Astrocyte (in vitro differentiated cells and primary cell): ENCODE measurements at places on chromosomes 7 and 10.

GRCh38 chr10:6875269-6875865 lies 295.3 kb upstream of the PRKCQ start:
- no peak for DNase-seq

DNA sequence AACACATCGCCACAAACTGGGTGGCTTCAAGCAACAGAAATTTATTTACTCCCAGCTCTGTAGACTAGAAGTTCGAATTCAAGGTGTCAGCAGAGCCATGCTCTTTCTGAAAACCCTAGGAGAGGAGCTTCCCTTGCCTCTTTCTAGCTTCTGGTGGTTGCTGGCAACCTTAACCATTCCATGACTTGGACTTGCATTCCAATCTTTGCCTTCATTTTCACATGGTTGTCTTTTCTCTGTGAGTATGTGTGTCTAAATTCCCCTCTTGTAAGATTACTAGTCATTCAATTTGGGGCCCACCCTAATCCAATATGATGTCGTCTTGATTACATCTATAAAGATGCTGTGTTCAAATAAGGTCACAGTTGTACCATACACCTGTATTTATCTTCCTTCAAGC lies 65.9 kb upstream of the PRKG1 start:
- DNase-seq, result no peak

DNA sequence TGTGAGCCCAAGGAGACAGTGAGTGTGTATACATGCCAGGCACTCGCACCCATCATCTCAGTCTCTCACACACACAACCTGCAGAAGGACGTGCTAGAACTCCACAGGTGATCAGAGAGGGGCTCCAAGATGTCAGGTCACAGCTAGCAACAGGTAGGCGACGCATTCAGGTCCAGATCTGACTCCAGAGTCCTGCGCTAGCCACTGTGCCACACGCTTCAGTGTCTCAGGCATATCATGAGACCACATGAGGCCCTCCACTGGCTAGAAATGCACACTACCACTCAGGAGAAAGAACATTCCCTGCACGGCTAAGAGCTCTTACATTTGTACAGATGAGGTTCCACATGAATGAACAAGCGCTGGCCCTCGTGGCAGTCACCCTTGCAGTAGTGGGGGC lies 11.5 kb downstream of the AKR1B1 start:
- no peak for DNase-seq

- DNase-seq, result no peak
Observed at GRCh38 chr10:44293306-44293778, 91.6 kb downstream of the CXCL12 start.

DNA sequence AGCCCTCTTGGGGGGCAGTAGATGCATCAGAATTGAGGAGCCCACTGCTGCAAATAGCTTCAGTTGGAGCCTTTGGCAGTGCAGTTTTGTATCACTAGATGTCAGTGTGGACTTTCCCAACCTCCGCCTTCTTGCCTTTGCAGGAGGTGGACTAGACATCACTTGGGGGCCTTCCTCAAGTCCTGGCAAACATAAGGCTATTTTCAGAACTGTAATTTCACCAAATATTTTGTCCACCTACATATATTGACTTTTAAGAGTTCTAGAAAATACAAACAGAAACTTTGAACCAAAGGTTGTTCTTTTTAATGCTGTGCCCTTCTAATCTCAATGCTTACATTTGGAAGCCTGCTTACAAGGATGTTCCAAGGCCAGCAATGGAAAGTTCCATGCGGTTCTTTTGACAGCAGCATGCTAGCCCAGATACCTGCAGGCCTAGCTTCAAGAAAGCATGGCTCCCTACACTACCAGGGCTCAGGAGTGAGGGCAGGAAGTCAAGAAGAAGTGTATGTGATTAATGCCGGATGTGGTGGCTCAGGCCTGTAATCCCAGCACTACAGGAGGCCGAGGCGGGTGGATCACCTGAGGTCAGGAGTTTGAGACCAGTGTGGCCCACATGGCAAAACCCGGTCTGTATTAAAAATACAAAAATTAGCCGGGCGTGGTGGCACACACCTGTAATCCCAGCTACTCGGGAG lies 8.0 kb upstream of the ZNRF2 start:
- DNase-seq, result peak; percentile 30

- no peak for DNase-seq
Observed at GRCh38 chr10:124356701-124357560, 61.8 kb downstream of the OAT start.

DNA sequence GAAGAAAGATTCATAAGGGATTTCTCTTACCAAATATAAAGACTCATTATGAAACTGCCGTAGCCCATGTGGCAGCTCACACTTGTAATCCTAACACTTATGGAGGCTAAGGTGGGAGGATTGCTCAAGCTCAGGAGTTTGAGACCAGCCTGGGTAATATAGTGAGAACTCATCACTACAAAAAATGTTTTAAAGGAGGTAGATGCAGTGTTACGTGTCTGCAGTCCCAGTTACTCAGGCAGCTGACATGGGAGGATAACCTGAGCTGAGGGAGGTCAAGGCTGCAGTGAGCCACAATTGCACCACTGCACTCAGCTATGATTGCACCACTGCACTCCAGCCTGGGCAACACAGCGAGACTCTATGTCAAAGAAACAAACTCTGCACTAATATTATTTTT lies 18.1 kb upstream of the DNA2 start:
- DNase-seq, result no peak

GRCh38 chr10:47329855-47330254 lies 7.6 kb downstream of the GDF2 start:
- no peak for DNase-seq

GRCh38 chr7:89605362-89605761 lies 548.9 kb upstream of the STEAP1 start:
- no peak for DNase-seq

DNA sequence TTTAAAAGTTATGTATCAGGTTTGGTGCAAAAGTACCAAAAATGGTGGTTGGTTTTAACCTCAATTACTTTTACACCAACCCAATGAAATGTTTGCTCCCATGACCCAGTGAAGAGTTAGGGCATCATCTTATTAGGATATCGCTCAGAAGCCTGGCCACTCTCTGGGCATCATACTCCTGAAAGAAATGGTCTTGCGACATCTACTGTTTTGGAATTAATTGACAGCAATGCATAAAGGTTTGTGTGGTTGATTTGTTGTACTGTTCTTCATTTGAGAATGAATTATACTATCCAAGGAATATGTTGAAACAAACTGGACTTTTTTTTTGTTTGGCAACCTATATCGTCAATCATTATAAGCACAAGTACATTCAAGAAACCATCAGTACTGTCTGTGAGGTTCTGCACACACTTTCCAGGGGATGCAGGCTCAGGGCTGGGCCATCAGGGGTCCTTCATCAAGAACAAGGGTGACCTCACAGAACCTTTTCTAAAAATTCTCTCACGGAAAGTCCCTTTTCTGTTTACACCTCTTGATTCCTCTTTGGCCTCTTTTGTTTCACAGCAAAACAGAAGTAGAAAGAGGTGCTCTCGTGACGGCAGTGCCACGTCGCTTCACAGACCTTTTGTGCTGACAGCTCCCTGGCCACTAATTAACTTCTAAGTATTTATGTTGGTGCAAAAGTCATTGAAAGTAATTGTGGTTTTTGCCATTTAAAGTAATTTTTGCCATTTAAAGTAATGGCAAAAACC lies 117.2 kb upstream of the KLF6 start:
- DNase-seq, result peak; percentile 67

GRCh38 chr10:22043327-22043633 lies 39.8 kb upstream of the DNAJC1 start:
- DNase-seq, result no peak

DNA sequence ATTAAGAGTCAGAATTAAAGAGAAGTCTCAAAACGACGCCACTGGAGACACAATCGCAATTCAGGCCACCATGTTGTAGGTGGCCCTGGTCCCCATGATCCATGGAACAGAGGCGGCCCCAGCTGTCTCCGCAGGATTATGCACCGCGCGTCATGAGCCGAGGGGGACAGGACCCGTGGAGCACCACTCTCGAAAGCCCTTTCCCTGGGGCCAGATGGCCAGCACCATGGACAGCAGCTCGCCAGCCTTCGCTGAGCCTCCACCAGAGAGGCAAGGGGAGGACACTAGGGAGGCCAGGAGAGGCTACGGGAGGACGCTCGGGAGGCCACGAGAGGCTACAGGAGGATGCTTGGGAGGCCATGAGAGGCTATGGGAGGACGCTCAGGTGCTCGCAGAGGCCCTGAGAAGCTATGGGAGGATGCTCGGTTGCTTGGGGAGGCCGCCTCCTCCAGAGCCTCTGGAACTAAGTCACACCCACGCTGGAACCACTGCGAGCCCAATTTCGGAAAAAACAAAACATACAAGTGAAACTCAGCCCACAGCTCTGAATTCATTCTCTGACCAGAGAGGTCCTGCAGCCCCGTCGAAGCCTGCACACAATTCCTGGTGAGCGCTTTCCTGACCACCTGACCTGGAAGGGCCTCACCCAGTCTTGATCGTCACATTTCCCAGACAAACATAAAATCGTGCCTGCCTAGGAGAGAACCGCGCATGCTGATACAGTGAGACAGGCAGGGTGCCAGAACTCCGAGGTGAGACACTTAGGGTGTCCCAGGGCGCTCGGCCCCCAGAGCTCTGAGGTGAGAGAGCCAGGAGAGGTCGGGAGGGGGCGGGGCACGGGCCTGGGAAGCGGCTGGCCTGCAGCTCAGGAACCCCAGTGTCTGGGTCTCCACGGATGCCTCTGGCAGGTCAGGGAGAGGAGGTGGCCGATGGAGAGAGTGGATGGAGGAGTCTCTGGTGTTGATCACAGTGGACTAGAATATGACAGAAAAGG lies 224.4 kb downstream of the PTPRN2 start:
- no peak for DNase-seq

GRCh38 chr10:108970016-108970415 lies 953.3 kb downstream of the XPNPEP1 start:
- peak; percentile 31 for DNase-seq

GRCh38 chr7:28520074-28521015 lies 108.0 kb downstream of the CREB5 start:
- DNase-seq, result no peak

GRCh38 chr7:128687131-128687530 lies 15.0 kb downstream of the GARIN1A start:
- no peak for DNase-seq

- DNase-seq, result peak; percentile 51
Observed at GRCh38 chr10:34854147-34854601, 39.1 kb upstream of the PARD3 start.

DNA sequence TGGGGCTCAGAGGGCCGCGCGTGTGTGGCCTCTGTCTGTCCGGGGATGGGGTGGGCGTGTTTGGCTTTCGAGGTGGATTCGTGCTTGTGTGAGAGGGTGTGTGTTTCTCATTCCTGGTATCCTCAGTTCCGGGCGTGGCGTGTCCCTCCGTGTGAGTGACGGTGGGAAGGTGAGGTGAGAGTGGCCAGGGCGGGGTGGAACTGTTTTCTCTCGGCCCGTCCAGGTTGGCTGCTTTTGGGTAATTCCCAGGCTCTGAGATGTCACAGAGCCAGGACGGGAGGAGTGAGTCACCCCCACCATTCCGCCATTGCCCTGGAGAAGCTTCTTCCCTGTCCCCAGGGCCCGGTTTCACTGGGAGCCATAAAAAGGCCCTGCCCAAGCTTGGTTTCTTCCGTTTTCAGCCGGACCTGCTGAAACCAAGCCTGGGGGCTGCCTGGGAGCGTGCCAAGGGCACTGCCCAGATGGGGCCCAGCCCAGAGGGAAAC lies 21.3 kb upstream of the CLDN4 start:
- DNase-seq, result no peak

DNA sequence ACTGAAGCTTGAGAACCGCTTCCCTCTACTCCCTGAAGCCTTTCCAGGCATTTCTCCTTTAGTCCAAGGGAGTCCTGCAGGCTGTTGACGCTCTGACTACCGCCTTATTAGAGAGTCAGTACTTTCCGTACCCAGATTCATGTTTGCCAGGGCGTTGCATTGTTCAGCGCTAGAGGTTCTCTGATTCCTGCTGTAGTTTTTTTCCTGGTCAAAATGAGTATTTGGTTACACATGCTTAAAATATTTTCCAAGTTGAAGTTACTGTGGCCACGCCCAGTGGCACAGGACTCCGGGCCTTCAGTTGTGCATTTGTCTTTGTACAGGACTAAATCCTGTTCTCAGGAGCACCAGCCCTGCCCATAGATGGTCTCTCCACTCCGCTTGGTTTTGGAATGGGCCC lies 7.9 kb downstream of the MTURN start:
- DNase-seq, result peak; percentile 74

- peak; percentile 91 for DNase-seq
Observed at GRCh38 chr10:17335065-17335464, 107.0 kb downstream of the VIM start.

DNA sequence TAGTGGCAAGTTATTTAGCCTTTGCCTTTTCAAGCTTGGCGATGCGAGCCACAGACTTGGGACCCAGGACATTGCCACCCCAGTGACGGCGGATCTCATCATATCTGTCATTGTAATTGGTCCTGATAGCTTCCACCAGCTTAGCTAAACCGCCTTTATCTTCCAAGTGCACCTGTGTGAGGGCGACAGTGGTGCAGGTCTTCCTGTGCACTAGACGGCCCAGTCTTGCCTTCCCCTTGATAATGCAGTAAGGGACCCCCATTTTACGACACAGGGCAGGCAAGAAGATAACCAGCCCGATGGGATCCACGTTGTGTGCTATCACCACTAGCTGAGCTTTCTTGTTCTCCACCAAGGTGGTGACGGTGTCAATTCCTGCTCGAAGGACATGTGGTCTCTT lies 99.6 kb upstream of the ITGB1 start:
- no peak for DNase-seq

DNA sequence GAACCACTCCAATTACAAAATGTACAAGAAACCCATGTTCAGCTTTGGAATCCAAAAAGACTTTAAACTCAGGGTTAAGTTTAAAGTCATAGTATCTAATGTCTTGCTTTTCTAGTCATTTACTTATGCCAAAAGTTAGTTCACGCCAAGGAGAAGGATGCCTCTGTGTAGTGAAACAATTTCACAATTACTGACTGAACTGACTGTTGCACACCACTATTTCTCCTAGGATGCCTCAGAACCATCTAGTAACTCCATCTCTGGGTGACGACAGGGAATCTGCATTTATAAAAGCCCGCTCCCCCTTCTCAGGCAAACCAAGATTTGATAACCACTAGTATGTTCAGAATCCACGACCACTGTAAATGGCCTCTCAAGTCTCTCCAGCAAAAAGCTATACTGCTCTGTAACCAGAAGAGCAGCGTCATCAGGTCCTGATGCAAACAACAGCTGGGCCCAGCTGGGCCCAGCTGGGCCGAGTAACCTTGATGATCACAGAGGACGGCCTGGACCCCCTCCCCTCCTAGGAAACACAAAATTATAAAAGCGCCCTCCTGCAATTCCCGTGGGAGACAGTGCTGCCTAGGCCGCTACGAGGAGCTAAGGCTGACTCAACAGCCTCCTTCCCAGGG lies 680 bp upstream of the ADO start:
- DNase-seq, result no peak
